ENCODE measurements at places on chromosomes 1 and 21.

DNA sequence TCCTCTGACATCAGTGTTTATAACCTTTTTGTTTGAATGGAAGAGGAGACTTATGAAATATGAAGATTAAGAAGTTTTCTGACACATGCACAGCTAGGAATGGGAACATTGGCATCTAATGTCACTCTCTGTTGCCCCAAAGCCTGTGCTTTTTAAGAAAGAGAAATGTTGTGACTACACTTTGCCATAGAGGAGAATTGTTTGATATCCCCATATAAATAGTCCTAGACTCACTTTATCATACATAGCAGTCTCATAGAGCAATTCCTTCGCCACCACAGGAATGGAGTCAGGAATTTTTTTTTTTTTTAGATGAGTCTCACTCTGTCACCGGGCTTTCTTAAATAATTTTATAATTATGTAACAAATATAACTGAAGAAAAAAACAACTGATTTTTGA is 1.5 kb downstream of the KRTAP21-3 start:
- no peak for DNase-seq

DNA sequence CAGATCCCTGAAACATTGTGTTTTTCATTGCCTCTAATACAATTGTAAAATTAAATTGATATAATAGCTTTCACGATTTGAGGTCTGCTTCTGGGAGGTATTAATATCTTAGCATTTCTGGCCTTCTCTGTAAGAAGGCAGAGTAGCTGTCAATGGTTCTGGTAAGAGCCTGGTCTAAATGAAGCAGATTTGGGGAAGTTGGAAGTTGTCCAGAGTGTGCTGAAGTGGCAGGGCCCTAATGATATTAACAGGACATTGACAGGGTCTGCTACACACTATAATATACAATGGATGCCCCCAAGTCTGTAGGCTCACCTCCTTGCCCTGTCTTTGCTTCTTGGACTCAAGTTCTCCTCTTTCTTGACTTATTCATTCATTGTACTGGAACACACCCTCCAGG is 99.5 kb downstream of the C4BPA start:
- no peak for DNase-seq

DNA sequence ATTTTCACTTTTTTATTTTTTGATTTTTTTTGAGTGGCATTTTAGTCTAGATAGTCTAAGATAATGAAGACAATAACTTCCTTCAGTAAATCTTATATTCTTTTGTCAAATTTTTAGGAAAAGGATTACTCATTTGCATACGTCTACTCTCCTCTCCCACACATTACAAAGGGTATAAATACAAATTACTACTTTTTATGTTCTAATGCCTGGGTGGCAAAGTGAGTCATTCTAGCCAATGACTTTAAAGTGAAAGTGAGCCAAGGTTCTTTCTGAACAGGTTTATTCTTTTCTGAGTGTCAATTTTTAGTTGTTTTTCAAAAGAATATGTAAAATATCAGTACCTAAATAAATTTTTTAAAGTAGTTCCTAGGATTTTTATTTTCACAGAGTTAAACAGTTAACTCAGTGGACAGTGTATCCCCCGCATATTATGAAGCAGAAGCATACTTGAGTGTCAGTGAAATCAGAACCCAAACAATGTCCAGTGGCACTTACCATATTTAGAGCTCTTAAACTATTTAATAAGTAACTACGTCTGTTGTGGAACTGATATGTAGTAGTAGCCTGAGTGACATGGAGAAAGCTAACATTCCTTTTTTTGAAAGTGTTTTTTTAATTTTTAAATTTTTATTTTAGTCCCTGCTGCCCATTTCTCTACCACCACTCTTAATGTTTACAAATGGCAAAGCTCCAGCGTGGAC is 141.7 kb downstream of the PHTF1 start:
- DNase-seq, result no peak

- no peak for DNase-seq
Measured at GRCh38 chr1:18397641-18398040, 83.1 kb upstream of the KLHDC7A start.

DNA sequence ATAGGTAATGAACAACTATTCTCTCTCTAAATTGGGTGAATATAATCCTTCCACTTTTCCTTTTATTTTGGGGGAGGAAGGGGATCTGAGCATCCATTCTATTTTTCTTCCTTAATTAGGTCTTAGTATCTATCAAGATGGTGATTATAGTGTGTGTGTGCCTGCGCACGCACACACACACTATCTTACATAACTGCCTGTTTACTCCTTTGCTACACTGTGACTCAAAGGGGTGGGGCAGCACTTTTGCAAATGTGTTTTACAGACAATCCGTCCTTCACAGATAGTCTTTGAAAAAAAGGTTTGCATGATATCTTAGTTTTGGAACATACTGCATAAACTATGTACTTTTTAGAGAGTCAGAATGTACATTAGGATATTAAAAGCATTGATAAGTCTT is 191.5 kb downstream of the SDCCAG8 start:
- no peak for DNase-seq

- no peak for DNase-seq
Measured at GRCh38 chr21:45581322-45581712, 39.1 kb upstream of the SLC19A1 start.

- DNase-seq, result no peak
Measured at GRCh38 chr21:46557469-46557868, 47.4 kb downstream of the S100B start.

DNA sequence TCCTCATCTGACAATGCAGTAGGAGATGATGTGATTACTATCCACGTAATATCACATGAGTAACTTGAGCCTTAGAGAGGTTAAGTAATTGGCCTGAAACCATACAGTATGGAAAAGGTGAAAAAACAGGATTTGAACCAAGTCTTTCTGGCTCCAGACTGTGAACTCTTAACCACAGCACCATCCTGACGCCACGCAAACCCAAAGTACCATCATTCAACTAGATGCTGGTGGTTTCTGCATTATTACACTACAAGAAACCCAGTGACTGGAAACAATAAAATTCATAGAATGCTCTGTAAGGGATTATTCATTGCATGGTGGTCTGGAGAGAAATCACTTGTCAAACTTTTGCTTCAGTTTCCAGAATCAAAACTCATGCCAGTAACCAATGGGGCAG is 90.7 kb downstream of the MAB21L3 start:
- no peak for DNase-seq

DNA sequence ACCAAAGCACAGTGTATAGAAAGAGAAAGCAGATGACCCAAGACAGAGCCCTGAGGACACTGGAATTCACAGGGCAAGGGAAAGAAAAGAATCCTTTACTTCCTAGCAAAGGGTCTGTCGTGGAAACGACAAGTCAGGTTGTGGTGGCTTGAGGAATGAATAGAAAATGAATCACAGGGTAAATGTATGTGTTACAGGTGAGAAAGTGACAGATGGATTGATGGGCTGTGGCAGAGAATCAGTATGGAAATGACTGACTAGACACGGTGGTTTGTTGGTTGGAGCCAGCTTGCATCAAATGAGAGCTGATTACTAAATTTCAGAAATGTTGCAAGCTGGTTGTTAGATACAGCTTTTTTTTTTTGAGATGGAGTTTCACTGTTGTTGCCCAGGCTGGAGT is 46.9 kb downstream of the PTP4A2 start:
- DNase-seq, result peak; percentile 34

DNA sequence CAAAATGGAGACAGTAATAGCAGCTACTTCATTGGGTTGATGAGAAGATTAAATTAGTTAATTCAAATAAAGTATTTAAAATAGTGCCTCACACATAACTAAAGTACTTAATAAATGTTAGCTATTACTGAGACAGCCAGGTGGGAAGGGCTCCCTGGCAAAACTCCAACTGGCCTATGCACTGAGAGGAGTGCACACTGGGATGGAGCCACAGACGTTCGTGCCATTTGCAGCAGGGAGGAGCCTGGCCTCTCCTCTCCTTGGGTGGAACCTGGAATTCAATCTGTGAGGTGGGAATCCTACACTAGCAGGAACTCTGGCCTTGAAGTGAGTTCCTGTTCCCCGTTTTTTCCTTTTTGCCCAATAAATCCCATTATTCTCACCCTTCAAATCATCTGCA is 28.1 kb downstream of the SLC5A9 start:
- DNase-seq, result no peak

GRCh38 chr1:210677533-210677932 is 348.8 kb downstream of the HHAT start:
- DNase-seq, result no peak

All from stimulated activated naive CD8-positive, alpha-beta T cell treated with anti-CD3 and anti-CD28 coated beads, Interleukin-15, Interleukin-2, amounts not matched to agents 100 U/mL and 50 U/mL, for 24 hours (primary cell).